ENCODE measurements at places on chromosomes 2 and 18.

DNA sequence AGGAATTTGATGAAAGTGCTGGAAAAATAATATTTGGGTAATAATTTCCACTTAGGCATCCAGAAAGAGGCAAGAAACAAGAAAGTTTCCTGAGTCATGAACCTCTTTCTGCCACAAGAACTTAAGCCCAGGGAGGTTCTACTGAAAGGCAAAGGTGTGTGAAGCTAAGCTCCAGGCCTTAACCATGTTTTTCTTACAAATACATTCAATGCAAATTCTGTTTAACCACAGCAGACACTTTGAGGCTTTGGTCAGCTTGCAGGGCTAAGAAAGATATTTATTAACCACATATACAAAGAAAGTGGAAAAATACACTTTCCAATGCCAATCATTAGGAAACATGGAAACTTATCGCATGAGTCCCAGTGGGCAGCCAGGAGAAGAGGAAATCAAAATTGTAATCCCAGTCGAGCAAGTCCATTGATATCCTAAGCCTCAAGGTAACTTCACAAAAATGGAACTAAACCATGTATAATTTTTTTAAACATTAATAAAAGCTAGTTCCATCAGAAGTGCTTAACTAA is 68.3 kb downstream of the PIEZO2 start:
- no peak for DNase-seq

GRCh38 chr18:74255131-74255616 is 36.6 kb downstream of the CYB5A start:
- no peak for DNase-seq

DNA sequence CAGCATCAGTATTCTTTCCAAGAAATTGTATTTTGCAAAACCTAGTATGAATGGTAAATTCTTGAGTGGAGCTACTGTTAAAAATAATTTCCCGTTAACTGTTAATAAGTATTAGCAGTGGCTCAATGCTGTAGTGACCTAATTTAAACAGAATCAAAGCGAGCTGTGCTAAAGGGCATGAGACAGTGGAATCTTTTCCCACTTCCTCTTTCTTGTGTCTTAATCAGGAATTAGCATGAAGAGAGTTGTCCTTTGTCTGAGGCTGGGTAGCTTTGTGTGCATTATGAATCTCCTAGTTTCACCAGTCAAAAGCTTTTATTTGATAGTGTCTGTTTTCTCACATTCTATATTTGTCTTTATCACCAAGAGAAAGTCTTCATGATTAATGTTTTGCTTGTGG is 298.8 kb upstream of the GCFC2 start:
- no peak for DNase-seq

DNA sequence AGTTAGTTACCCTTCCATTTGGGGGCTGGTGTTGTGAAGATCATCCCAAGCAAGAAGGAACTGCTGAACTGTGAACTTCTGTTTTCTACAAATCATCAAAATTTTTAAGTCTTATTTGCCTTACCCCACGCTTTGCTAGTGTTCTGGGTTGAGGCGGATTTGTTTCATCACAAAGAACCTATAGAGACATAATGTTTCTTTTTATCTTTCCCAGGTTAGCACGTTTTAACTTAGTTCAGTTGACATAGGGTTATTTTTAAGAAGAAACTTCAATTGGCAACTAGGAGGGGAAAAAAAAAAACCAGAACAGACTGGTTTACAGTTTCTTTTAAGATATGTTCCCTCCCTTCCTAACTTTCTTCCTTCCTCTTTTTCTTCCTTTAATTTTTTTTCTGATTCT is 31.1 kb upstream of the CERS6 start:
- no peak for DNase-seq

DNA sequence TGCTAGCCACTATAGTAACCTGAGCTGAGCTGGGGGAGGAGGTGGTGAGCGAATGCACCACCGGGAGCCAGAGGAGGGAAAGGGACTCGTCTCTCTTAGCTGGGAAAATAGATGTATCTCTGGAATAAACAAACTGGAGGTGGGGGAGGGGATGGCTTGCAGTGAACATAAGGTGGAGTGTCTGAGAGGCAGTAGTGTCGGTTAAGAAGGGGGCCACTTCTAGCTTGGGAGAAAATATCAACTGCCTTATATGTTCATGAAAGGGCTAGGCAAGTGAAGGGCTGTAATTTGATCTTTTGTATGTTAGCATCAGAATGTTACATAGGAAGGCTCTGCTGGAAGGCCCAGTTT is 2.2 kb downstream of the SETBP1 start:
- DNase-seq: no peak

GRCh38 chr18:616380-616995 is 19.7 kb downstream of the CLUL1 start:
- peak; percentile 46 for DNase-seq

- DNase-seq: no peak
Observed at GRCh38 chr18:5975111-5976002, 80.0 kb upstream of the TMEM200C start.

GRCh38 chr2:236967499-236967783 is 118.2 kb upstream of the COPS8 start:
- no peak for DNase-seq

GRCh38 chr2:61645911-61646310 is 107.8 kb upstream of the XPO1 start:
- no peak for DNase-seq

GRCh38 chr2:205748639-205749038 is 66.3 kb downstream of the NRP2 start:
- no peak for DNase-seq

GRCh38 chr2:170530284-170530745 is 184.8 kb upstream of the SP5 start:
- DNase-seq: no peak

DNA sequence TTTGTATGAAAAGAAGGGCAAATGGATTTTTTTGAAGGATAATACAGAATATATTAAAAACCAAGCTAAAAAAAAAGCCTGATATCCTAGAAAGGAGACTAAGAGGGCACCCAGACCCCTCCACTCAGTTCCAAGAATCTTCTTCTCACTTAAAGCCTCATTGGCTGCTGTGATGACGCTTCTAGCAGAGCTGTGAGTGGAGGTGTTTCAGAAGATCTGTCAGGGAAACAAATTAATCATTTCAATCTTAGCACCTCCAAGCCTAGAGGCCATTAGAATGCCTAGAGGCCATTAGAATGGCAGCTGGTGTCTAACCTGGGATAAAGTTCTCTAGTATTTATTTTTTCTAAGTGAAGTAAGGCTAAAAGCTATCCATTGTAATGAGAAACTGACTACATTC is 164.2 kb upstream of the TMEM200C start:
- DNase-seq: no peak

- DNase-seq: peak; percentile 33
Observed at GRCh38 chr2:54052825-54053718, 62.3 kb upstream of the ACYP2 start.

DNA sequence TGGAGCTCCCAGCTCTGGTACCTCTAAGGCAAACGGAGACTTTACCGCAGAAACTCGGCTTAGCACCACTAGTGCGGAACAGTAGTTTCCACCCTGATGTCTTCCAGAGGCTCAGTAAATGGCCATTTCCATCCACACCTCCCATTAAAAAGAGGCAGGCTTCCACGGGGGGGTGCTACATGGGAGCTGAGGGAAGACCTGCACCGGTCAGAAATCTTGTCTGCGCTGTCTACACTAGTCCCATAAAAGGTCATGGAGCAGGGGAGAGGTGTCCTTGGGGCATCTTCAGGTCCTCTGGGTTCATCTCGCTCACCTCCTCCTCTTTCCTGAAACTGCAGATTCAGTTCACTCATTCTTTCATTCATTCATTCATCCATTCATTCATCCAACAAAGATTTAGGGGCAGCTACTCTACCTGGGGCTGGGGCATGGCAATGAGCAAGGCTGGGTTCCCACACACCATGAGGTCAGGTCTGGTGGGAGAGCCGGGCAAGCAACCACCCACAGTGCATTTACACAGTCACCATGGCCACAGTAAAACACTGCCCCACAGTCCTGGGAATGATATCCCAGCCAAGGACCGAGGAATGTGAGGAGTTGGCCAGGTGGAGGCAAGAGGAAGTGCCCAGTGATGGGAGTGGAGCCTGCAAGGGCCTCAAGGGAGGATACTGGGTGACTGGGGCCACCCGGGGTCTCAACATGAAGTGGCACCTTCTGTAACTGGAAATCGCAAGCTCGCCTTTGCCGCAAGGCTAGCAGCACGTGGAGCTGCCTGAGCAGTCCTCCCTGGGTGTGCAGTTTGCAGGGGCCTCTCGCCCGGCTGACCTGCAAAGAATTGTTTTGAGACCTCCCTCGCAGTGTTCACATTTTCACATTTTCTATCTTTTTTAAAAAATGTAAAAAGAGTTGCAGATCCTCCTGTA is 180.2 kb upstream of the RAB6C start:
- DNase-seq: no peak

DNA sequence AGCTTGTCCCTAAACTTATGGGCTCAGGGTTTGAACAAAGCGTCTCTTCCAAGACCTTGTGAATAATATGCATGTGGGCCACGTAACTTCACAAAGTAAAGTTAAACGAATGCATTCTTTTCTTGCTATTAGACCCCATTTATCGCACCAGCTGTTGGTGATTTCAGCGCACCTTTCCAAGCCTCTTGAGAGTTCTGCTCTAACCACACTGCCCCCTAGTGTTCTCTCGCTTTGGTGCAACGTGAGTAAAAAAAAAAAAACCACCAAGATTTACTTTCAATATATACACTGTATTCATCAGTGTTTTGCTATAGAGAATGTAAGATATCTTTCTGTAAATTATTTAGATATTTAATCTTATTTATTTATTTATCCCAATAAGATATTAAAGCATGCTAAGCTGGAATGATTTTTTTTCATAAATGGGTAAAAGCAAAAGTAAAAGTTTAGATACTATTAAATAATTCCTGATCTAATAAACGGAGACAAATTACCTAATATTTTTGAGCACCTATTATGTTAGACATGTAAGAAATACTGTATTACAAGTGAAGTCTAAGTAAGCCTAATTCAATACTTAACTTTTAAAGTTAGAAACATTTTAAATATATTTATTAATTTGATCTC is 459.5 kb downstream of the DLGAP1 start:
- DNase-seq: peak; percentile 85

DNA sequence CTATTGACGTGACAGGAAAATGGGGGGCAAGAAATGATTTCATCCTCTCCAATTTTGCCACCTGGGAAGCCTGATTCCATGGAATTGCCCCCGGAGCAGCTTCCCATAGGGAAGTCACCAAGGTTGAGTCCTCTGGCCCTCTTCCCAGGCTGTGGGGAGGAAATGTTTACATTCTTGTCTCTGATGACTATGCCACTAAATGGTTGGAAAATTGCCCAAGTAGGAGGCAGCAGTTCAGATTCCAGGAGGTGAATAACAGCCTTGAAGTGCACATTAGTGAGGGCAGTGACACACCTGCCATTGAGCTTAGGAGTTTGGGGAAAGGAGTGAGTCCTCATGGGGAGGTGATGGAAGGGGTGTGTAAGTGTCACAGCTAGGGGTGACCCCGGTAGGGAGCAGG is 449.2 kb upstream of the DCC start:
- no peak for DNase-seq

- DNase-seq: no peak
Observed at GRCh38 chr2:98508709-98509066, 64.0 kb downstream of the INPP4A start.

DNA sequence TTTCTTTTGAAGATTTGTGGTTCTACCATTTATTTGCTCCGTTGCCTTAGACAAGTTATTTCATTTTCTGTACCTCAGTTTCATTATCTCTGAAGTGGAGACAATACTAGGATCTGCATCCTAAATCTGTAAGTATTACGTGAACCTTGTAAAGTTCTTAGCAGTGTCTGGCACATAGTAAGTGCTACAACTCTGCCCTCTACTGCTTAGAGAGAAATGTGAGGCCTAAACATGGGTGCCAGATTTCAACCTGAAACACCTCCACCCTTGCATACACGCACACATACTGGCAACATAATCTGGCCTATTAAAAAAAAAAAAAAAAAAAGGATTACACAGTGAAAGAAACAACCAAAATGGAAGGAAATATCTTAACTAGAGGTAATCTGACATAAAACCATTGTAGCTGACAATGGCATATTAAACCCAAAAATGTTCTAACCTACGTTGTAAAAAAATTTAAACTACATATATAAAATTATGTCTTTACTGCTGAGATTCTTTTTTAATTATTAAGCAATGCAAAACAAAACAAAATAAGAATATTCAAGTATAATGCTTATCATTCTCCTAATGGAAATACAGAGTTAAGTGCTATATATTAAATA is 132.6 kb downstream of the MAP2 start:
- peak; percentile 1 for DNase-seq

GRCh38 chr2:48113767-48114166 is 207.5 kb upstream of the FBXO11 start:
- no peak for DNase-seq

Measured in OCI-LY7 (cell line).